ENCODE measurements at places on chromosomes 12 and 14.

DNA sequence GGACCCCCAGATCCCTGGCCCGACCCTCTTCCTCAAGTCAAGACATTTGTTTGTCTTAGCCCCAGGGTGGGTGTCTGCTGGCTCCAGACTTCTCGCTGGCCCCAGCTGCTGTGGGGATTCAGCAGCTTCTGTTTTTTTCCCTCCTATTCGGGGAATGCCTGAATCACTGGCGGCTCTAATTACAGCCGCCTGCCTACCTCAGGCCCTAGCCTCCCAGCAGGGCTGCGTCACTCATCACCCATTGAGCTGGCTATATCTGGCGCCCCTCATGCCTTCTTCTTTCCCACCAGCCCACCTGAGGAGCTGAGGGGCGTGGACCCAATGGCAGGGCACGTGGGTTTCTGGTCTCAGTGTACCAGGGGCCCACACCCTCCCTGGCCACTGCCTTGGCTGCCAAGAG is 10.1 kb downstream of the KRT80 start:
- DNase-seq = peak; percentile 86

DNA sequence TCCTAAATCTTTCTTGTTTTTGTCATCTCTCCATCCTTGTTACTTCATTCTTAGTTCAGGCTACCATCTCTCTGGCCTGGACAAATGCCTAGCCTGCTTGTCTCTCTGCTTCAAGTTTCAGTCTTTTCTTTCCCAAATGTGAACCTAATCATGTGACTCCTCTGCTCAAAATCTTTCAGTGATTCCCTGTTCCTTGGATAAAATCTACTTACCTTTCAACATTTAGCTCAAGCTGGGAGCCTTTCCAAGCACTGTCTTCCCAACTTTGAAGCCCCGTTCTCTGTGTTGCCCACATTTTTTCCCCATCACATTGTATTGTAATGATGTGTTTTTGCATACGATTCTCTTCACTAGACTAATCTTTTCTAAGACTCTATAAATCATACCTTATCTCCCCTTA is 24.7 kb downstream of the SLC7A8 start:
- no peak for DNase-seq

DNA sequence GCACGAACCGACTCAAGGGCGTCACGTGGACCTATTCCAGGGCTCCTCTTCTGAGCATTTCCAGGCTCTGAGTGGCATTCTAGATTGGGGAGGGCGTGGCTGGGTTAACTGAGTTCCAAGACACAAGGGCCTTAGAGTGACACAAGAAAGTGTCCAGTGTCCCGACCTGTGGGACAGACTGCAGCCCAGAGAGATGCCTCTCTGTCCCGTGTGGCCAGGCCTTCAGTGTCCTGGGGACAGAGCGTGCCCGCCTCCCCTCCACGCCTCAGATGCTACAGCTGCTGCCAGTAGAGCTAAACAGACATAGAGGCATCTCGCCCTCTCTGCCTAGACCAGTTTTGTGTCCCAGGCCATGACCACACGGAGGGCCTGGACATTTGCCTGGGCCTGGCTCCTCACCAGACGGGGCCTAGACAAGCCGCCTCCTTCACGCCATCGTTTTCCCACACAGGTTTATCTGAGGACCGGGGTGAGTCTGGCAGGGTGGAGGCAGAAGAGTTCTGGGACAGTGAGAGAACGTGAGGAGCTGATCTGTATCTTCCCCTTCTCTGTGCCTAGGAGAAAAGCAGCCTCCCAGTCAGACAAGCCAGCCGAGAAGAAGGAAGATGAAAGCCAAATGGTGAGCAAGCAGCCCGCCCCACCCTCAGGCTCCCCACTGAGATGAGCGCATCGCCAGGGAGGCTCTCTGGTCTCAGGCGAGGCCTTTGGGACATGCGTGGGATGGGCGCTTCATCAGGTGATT is 27.1 kb downstream of the DEGS2 start:
- no peak for DNase-seq

DNA sequence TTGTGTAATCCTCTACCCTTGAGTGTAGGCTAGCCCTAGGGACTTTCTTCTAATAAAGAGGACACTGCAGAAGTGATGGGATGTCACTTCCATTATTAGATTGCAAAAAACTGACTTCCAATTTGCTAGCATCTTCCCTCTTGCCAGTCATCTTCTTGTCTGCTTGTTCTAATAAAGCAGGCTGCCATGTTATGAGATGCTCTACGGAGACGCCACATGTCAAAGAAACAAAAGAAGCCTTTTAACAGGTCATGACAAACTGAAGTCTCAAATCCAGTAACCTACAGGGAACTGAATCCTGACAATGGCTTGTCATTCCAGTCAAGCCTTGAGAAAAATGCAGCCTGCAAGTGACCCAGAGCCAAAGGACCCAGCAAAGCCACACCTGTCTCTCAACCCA is 76.0 kb downstream of the CEP128 start:
- no peak for DNase-seq

- no peak for DNase-seq
Observed at GRCh38 chr12:68225576-68226476, at the start of gene IL26. TSS of gene IL26 (minus strand) at chr12:68225810. CDS start at chr12:68225756, 54 bp downstream.

GRCh38 chr14:99790201-99790977 is 2.8 kb upstream of the EML1 start:
- DNase-seq = no peak

GRCh38 chr12:92519284-92519683 is 183.5 kb upstream of the PLEKHG7 start:
- DNase-seq = no peak

DNA sequence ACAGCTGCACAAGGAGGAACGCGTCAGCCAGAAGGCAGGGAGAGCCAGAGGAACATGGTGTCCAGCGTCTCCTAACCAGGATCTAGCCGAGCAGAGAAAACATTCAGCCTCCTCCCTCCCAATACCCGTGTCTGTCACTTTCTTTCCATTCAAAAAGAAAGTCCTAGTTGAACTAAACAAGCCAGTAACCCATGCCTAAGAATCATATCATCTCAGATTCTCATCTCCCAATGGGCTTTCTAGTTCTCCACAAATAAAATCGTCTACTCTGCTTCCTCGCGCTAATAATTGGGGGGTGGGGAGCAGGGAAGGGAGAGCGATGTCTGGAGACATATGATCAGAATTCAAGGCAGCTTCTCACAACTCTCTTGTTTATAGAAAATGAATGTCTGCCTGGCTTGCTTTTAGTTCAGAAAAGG is 7.4 kb downstream of the NKX2-1 start:
- no peak for DNase-seq

- no peak for DNase-seq
Observed at GRCh38 chr12:82754856-82755255, 68.2 kb downstream of the TMTC2 start.

GRCh38 chr12:123533672-123534643 is at the start of gene RILPL1:
TSS of gene RILPL1 (minus strand) at chr12:123533719. CDS start at chr12:123533482, 237 bp downstream.
- DNase-seq = peak; percentile 60

DNA sequence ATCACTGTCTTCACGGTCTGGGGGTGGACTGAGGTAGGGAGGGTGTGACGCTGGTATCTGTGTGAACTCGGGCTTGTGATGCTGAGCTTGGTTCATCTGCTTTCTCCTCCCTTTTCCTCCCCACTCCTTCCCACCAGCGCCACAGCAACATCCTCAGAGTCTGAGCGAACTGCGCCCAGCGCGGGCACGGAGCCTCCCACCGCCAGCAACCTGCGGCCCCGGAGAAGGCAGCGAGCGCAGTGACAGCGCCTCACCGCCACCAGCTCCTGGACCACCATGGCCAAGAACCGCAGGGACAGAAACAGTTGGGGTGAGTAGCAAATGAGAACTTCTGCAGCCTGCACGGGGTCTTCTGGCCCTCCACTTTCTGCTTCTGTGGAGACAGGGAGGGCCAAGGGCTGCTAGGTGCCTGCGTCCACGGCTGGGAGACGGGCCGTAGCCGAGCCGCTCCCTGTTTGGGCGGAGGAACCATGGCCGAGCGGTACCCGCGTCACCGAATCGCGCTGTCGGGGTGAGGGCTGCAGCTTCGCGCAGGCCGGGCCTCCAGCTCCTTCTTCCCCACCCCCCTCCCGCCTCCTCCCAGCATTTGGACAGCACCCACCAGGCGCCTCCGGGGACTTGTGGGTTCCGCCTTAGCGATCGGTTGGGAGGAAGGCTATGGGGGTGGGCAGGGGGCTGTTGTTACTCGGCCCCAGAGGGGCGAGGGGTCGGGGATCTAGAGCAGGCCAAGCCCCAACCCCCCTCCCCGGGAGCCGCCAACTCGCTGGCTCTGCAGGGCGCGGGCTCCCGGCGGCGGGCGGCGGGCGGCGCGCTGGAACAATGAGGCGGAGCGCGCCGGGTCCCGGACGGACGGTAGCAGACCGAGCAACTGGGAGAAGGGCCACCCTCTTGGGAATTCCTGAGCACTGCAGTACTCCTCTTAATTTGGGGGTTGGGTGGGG is at the start of gene ATL1:
Gene ATL1 (plus strand): TSS at position 156 of the 941 bp plus-strand sequence. CDS start 121 bp downstream, at position 277.
- peak; percentile 78 for DNase-seq

- peak; percentile 14 for DNase-seq
Observed at GRCh38 chr14:95876761-95877538, at the start of gene TUNAR. TSS of gene TUNAR (plus strand) at chr14:95876832.

- peak; percentile 26 for DNase-seq
Observed at GRCh38 chr12:62210422-62210821, 49.8 kb upstream of the USP15 start.

GRCh38 chr12:53179687-53180219 is 769 bp upstream of the ZNF740 start:
- DNase-seq = no peak

DNA sequence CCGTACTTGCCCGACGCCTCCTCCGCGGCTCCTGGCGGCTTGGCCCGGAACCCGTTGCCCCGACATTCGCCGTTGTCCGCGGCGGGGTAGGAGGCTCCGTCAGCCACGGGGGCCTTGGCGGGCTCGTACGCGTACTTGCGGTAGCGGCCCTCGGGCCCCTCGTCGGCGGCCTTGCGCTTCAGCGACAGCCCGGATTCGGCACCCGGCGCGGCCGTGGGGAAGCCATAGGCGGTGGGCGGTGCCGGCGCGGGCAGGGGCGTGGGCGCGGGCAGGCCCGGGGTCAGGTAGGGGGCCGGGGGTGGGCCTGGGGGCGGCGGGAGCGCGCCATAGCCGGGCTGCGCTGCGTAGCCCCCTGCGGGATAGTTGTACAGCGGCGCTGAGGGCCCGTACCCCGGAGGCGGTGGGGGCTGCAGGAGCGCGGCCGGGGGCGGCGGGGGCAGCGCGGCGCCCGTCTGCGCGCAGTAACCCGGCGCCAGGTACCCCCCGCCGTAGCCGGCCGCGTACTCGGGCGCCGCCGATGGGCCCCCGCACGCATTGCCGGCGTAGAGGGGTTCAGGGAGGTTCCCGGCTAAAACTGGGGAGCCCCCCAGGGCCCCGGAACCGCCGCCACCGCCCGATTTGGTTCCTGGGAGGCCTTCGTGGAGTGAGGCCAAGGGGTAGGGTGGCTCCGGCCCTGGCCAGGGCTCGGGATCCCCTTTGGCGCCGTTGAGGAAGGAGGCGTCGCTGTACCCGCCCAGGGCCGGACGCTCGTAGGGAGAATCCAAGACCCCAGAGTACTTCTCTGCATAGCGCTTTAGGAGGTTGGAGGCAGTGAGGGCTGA is 26.9 kb downstream of the FIGNL2 start:
- no peak for DNase-seq

GRCh38 chr12:70043490-70044138 is 199.6 kb upstream of the CNOT2 start:
- DNase-seq = no peak

DNA sequence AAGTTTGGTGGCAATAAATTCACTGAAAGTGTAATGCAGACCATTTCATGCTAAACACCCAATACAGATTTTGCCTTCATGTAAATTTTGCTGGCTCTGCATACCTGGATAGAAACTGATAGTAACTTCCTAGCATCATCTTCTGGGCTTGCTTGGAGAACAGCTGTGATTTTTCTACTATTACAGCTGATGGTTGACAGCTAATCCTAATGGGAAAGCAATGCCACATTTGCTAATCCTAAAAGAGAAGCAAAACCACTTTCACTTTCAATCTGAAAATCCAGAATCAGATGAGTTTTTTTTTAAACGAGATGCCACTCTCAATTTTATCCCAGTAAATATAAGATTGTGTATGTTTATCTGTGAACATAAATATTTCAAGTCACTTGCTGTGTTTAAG is 1035.9 kb downstream of the TRHDE start:
- no peak for DNase-seq

- DNase-seq = peak; percentile 59
Observed at GRCh38 chr12:67940780-67941243, 48.4 kb upstream of the IFNG-AS1 start.

GRCh38 chr14:96489327-96489726 is 12.9 kb upstream of the PAPOLA start:
- no peak for DNase-seq

GRCh38 chr14:35368583-35369392 is 35.8 kb downstream of the NFKBIA start:
- no peak for DNase-seq

DNA sequence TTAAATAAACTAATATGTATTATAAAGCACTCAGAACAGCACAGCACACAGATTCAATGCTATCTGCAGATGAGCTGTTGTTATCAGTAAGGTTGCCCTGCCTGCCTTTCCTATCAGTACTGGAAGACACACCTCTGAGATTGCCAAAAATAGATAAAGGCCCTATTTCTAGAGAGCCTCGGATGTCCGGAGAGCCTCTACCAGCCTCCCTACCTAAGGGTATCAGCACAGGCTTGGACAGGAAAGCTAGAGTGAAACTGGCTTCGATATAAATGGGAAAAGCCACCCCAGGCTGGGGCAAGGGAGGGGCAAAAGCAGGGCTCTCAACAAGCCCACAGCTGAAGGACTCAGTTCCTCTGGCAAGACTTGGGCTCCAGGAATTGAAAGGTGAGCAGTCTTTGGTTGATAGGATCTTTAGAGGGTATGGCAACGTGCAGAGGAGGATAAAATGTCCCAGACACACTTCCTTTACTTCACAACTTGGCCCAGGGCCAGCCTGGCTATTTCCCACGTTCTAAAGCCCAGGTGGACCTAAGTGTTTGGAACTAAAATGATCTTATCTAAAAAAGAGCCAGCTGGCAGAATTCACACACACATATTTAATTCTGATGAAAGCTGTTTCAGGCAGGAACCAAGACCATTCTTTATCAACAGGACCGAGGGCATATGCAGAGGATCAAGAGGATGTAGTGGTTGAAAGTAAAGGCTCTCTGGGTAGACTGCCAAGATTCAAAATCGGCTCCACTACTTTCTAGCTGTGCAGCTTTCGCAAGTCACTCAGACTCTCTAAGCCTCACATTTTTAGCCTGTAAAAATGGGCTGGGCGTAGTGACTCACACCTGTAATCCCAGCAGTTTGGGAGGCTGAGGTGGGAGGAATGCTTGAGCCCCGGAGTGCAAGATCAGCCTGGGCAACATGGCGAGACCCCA is 37.8 kb upstream of the ITPR2 start:
- peak; percentile 28 for DNase-seq

GRCh38 chr14:55151601-55152000 is 22.5 kb downstream of the LGALS3 start:
- DNase-seq = no peak

All from EL (cell line).